PC-3 (cell line): ENCODE measurements at places on chromosomes 7 and 10. TPM values are rescaled to one million over a fixed set of nuclear protein-coding genes. Genes with fewer than 3 reads are reported as not detected.
A peak's percentile ranks its signal among the peaks of the same experiment; 100 is the strongest.

- DNase-seq: peak; percentile 59
Measured at GRCh38 chr7:129607471-129608120, 3.9 kb upstream of the NRF1 start.

GRM8 gene
- not detected in 2 replicates for total RNA-seq

GRCh38 chr10:112811741-112812551, 138.1 kb upstream of the TCF7L2 start:
- DNase-seq: peak; percentile 96

RNLS gene
- total RNA-seq: not detected in 2 replicates

DNA sequence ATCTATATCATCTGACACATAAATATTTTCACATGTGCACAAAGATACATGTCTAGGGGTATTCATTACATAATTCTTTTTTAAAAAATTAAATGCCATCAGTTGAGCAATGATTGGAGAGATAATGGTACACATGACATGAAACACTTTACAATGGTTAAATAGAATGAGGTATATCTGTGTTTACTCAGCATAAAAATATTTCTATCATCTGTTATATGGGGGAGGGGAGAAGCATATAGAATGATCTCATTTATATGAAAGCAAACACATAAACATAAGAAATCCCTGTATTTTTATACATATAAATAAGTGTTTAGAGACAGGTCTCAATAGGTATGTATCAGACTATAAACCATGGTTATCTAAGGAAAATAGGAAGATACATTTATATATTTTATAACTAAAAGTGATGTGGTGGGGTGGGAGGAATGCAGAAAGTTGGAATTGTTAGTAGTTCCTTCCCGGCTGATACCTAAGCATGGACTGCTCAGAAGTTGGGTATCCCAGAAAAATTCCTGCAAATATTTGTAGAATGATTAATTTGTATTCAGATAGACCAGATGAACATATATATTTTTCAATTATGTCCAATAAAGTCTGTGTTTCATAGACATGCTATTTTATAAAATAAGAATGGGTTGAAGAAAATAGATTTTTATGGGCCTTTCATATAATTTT, 75.1 kb downstream of the SHOC2 start:
- peak; percentile 28 for DNase-seq

GRCh38 chr7:20249376-20249775, 32.2 kb upstream of the MACC1 start:
- no peak for DNase-seq
